ENCODE measurements at places on chromosomes 12 and 14. TPM values are rescaled to one million over a fixed set of nuclear protein-coding genes. Genes with fewer than 3 reads are reported as not detected.

TAS2R7 gene
- not detected for total RNA-seq

CLEC9A gene
- total RNA-seq: not detected

KRT72 gene
- not detected for total RNA-seq

FAM222A gene
- total RNA-seq: 1.7 TPM

GYS2 gene
- total RNA-seq: not detected

USP15 gene
- total RNA-seq: 61.8 TPM

Data from endothelial cell of umbilical vein (primary cell).